ENCODE measurements at places on chromosomes 11 and 22. TPM values are rescaled to one million over a fixed set of nuclear protein-coding genes. Genes with fewer than 3 reads are reported as not detected.

The ACR gene
- not detected for total RNA-seq

DNA sequence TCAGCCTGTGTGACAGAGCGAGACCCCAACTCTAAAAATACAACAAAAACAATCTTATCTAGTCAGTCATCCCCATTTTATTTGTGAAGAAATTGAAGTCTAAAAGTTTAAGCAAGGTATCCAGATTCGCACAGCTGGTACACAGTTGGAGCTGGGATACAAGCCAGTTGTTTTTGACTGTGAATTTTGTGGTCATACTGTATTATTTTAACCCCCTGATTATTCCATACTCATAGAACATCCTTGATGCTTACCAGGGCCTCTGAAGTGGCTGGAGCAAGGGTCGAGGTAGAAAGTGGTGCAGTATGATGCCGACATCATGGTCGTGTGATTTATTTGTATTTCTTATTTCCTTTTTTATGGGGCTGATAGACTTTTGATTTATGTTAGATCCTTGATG is 50.0 kb downstream of the BID start:
- no peaks in the 10 kb centered on the region for H3K36me3 ChIP-seq
- DNase-seq = no peak
- H3K4me3 ChIP-seq = no peak overlapping the region
- H3K4me1 ChIP-seq = no peaks in the 10 kb centered on the region
- no peaks in the 10 kb centered on the region for H3K27me3 ChIP-seq

- peak overlapping the region; percentile 51 for H3K27ac ChIP-seq
- DNase-seq = peak; percentile 7
- H3K27me3 ChIP-seq = no peaks in the 10 kb centered on the region
- H3K4me1 ChIP-seq = peaks cover 6% of the 10 kb centered on the region
- H3K4me3 ChIP-seq = no peak overlapping the region
These were observed 56.7 kb downstream of the PPP6R2 start for GRCh38 chr22:50399751-50400331.

DNA sequence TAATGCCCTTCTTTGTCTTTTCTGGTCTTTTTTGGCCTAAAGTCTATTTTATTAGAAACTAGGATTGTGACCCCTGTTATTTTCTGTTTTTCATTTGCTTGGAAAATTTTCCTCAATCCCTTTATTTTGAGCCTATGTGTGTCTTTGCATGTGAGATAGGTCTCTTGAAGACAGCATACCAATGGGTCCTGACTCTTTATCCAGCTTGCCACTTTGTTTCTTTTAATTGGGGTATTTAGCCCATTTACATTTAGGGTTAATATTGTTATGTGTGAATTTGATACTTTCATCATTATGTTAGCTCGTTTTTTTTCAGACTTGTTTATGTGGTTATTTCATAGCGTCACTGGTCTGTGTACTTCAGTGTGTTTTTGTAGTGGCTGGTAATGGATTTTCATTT is 682.6 kb downstream of the JRKL start:
- H3K36me3 ChIP-seq = no peaks in the 10 kb centered on the region
- no peaks in the 10 kb centered on the region for H3K4me1 ChIP-seq
- no peak overlapping the region for H3K27ac ChIP-seq

- no peaks in the 10 kb centered on the region for H3K4me1 ChIP-seq
- no peak for DNase-seq
- H3K27me3 ChIP-seq = no peaks in the 10 kb centered on the region
- no peak overlapping the region for H3K27ac ChIP-seq
These were observed 20.2 kb upstream of the CALCB start for GRCh38 chr11:15053191-15053685.

- no peaks in the 10 kb centered on the region for H3K27me3 ChIP-seq
- peaks cover 24% of the 10 kb centered on the region for H3K4me1 ChIP-seq
- no peaks in the 10 kb centered on the region for H3K36me3 ChIP-seq
- peak overlapping the region; percentile 21 for H3K27ac ChIP-seq
- peak overlapping the region; percentile 67 for H3K4me3 ChIP-seq
These were observed 2.2 kb downstream of the BCR start for GRCh38 chr22:23182309-23183060.

The OR8D1 gene
- total RNA-seq = not detected

The TMPRSS6 gene
- total RNA-seq = not detected

DNA sequence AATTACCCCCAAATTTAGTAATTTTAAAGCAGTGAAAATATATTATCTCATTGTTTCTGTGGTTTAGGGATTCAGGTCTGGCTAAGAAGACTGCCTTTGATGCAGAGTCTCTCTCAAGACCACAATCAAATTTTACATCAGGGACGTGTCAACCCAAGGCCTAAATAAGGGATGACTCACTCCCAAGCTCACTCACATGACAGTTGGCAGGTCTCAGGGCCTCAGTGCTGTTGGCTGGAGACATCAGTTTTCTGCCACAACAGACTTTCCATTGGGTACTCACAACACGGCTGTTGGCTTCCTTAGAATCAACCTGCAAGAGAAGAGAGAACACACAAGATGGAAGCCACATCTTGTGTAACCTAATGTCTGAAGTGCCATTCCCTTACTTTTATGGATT is 377.3 kb downstream of the FAM181B start:
- H3K27ac ChIP-seq = no peak overlapping the region
- no peaks in the 10 kb centered on the region for H3K4me1 ChIP-seq
- H3K27me3 ChIP-seq = no peaks in the 10 kb centered on the region
- H3K36me3 ChIP-seq = no peaks in the 10 kb centered on the region

- no peaks in the 10 kb centered on the region for H3K36me3 ChIP-seq
- no peak for DNase-seq
- no peak overlapping the region for H3K27ac ChIP-seq
- no peaks in the 10 kb centered on the region for H3K27me3 ChIP-seq
- H3K4me3 ChIP-seq = no peak overlapping the region
These were observed 50.8 kb downstream of the PLEKHA7 start for GRCh38 chr11:16963316-16963876.

The SOX6 gene
- 5.0 TPM for total RNA-seq

DNA sequence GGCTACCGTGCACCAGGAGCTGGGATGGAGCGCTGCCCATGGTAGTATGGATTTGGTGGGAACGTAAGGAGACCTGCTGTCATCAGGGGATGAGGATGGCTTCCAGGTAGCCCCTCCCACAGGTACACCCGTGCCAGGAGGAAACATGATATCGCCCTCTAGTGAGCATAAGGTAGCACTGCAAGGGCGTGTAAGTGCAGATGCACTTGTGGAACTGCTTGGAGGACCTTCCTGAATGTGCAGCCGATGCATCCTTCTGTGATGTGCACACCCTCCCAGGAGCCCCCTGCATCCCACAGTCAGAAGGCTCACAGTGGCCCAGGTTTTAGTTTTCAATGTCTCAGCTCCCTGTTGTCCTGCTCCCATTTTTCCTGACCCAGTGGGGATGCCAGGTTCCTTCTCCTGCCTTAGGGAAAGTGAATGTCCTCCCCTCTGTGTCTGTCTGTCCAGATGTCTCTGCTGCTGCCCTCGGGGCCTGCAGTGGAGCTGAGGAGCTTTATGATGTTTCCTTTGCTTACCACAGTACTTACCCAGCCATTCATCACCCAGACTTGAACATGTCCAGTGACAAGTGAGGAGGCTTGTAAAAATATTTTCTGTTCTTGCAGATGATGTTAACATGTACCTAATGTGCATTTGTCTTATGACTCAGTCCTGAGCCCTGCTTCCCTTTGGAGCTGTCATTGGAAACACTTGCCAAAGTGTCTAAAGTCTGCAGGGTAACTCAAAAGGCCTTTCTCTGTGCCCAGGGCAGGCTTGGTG is 49.2 kb downstream of the DBX1 start:
- no peaks in the 10 kb centered on the region for H3K4me1 ChIP-seq
- DNase-seq = peak; percentile 35
- no peak overlapping the region for H3K4me3 ChIP-seq
- H3K27me3 ChIP-seq = no peaks in the 10 kb centered on the region

GRCh38 chr11:70481625-70482528 is 83.5 kb downstream of the CTTN start:
- H3K36me3 ChIP-seq = no peaks in the 10 kb centered on the region
- DNase-seq = peak; percentile 76
- H3K4me1 ChIP-seq = peaks cover 6% of the 10 kb centered on the region
- no peak overlapping the region for H3K4me3 ChIP-seq

The OR56A1 gene
- total RNA-seq = not detected

GRCh38 chr11:66784575-66784974 is 55.6 kb upstream of the SPTBN2 start:
- H3K27me3 ChIP-seq = no peaks in the 10 kb centered on the region
- H3K4me3 ChIP-seq = no peak overlapping the region
- DNase-seq = no peak
- H3K4me1 ChIP-seq = no peaks in the 10 kb centered on the region

GRCh38 chr22:19378344-19378674 is 53.2 kb downstream of the HIRA start:
- H3K4me1 ChIP-seq = no peaks in the 10 kb centered on the region
- H3K27me3 ChIP-seq = no peaks in the 10 kb centered on the region
- no peak overlapping the region for H3K4me3 ChIP-seq
- no peaks in the 10 kb centered on the region for H3K36me3 ChIP-seq
- no peak for DNase-seq

The LYVE1 gene
- 40.5 TPM for total RNA-seq

- no peak for DNase-seq
- H3K27ac ChIP-seq = no peak overlapping the region
These were observed 183.2 kb upstream of the PITPNB start for GRCh38 chr22:28102151-28102812.

DNA sequence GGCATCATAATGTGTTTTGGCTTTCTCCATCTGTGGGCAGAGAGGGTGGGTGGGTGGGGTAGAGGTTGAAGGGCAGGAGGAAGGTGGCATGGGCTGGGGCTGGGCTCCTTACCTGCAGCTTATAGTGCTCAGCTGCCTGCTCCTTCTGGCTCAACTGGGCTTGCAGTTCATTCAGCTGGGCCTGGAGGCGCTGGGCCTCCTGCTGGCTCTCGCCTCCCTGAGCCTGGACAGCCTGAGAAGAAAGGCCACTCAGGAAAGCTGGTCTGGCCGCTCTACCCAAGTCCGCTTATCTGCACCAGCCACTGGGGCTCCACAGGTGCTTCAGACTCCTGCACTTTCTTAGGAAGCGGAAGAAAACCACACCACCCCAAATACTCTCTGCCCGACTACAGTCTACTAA is 10.4 kb downstream of the IL18BP start:
- no peak for DNase-seq
- peaks cover 3% of the 10 kb centered on the region for H3K36me3 ChIP-seq
- peaks cover 7% of the 10 kb centered on the region for H3K4me1 ChIP-seq

The C1QTNF4 gene
- total RNA-seq = 0.21 TPM

The ZP1 gene
- total RNA-seq = not detected

- no peaks in the 10 kb centered on the region for H3K27me3 ChIP-seq
- H3K36me3 ChIP-seq = no peaks in the 10 kb centered on the region
- H3K4me3 ChIP-seq = no peak overlapping the region
- DNase-seq = no peak
- H3K4me1 ChIP-seq = no peaks in the 10 kb centered on the region
These were observed 66.6 kb downstream of the KCNC1 start for GRCh38 chr11:17801166-17801565.

- DNase-seq = peak; percentile 56
- no peaks in the 10 kb centered on the region for H3K27me3 ChIP-seq
- peak overlapping the region; percentile 80 for H3K4me3 ChIP-seq
- H3K4me1 ChIP-seq = peaks cover 55% of the 10 kb centered on the region
- peak overlapping the region; percentile 88 for H3K27ac ChIP-seq
- H3K36me3 ChIP-seq = no peaks in the 10 kb centered on the region
These were observed 369 bp downstream of the DGCR8 start for GRCh38 chr22:20080445-20080775.

DNA sequence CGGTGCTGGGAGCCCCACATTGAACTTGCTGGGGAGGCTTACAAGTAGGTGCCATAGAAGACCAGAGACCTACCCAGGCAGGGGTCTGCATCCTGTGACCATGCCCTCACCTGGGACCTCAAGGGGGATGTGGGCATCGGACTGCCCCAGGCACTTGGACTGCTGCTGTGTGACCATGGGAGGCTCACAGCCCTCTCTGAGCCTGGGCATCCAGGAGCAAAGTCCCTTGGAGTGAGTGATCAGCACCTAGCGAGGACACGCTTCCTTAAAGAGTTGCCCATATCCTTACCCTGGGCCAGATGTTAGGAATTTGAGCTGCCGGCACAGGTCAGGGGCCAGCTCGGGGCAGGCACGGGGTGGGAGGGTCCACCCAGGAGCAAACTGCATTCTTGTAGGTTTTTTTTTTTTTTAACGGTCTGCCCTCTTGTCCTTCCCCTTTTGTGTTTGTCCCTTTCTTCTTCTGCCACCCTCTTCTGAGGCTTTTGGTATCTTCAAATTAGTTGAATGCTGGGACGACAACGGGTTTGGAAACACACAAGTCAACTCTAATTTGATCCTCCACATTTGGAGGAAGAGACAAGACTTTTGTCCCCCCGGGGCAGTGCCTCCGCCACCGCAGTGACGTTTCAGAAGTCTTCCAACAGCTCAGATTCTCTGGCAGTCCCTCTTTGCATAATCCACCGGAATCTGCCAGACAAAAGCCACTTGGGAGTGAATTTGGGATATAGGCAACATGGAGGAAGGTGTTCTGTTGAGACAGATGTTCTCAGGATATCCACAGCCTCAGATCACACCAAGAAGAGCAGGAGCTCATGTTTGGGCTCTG is 46.1 kb upstream of the LINC01488 start:
- H3K27ac ChIP-seq = no peak overlapping the region
- no peak overlapping the region for H3K4me3 ChIP-seq
- no peaks in the 10 kb centered on the region for H3K27me3 ChIP-seq
- DNase-seq = no peak
- H3K36me3 ChIP-seq = no peaks in the 10 kb centered on the region
- no peaks in the 10 kb centered on the region for H3K4me1 ChIP-seq

DNA sequence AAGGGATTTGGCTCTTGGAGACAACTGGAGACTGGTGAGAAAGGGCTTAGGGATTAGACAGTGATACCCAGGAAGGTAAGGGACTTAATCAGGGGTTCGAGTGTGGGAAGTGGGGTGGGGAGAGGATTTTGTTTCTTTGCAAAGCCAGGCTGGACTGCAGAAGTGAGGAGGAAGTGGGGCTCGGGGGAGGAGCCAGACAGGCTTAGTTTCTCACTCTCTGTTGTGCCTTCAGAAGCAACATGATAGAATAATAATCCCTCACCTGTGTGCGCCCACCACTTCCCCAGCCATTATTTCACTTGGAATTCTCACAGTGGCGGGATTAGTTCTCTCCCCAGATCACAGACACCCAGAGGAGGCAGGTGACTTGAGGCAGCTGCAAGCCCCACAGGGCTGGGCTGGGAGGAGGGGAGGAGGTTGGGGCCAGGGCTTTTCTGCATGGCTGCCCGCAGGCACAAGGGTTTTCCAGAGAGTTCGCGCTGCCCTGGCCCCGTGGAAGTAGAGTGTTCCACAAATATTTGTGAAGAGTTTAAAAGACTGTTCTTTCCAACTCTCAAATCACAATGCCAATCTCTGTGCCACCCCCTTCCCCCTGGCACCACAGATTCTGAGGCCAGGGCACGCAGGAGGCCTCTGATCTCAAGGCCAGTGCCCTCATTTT is 4.0 kb upstream of the SEC14L2 start:
- no peak overlapping the region for H3K27ac ChIP-seq
- DNase-seq = no peak
- peaks cover 3% of the 10 kb centered on the region for H3K4me1 ChIP-seq
- H3K4me3 ChIP-seq = no peak overlapping the region

- no peaks in the 10 kb centered on the region for H3K4me1 ChIP-seq
- no peaks in the 10 kb centered on the region for H3K27me3 ChIP-seq
- no peaks in the 10 kb centered on the region for H3K36me3 ChIP-seq
- no peak overlapping the region for H3K27ac ChIP-seq
- no peak overlapping the region for H3K4me3 ChIP-seq
These were observed 216.5 kb downstream of the DYNC2H1 start for GRCh38 chr11:103325686-103326069.

The CCDC116 gene
- 1.1 TPM for total RNA-seq

The DEUP1 gene
- 0.50 TPM for total RNA-seq

The ART5 gene
- 0.24 TPM for total RNA-seq
